Pulmonary artery endothelial cell (primary cell): ENCODE measurements at places on chromosomes 3 and 15.
A peak's percentile ranks its signal among the peaks of the same experiment; 100 is the strongest.

- DNase-seq, result no peak
These were observed 29.0 kb upstream of the SLC2A2 start for GRCh38 chr3:171055336-171056178.

- DNase-seq, result no peak
These were observed 92.6 kb downstream of the CHD2 start for GRCh38 chr15:92992720-92993119.

DNA sequence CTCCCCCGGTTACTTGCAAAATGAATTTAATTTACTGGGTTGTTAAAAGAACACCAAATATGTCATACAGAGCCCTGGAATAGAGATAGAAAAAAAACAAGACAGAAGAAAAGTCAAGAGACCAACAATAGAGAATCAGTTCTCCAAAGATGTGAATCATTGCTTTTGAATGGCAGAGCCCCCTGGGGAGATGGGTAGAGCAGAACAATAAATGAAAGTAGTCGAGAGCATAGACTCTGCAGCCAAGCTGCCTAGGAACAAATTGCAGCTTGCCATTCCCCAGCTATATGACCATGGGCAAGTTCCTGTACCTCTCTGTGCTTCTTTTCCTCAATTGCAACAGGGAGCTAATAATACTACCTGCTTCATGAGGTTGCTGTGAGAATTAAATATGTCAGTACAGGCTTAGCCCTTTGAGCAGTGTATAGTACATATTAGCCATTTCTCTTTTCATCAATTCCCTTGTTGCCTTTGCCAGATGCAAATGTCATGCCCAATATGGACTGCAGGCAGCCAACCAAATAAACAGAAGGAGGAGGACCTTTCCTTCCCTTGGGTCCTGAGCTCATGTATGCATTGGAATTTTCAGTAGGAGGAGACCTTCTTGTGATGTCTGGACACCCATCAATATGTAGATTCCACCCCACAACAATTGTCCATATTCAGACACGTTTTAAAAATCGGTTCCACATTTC lies 25.0 kb upstream of the BFSP2 start:
- DNase-seq, result no peak

GRCh38 chr3:179750720-179751328 lies 98.0 kb downstream of the USP13 start:
- DNase-seq, result no peak

DNA sequence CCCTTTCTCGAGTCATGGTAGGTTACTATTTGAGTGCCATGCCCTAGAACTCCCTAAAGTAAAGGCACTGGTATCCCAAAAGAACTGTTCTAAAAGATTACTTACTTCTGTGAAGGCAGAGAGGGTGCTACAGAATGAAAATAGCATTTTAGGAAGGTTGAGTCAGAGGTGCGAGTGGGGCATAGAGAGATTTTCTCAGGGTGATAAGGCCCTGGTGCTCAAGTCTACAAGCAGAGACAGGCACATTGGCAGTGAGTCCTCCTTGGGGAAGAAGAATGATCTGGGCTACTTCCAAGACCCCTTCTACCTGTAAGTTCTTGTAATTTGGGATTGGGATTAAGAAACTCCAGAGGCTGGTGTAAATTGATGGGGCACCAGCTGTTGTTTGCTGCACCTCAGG lies 96.7 kb downstream of the AKAP13 start:
- no peak for DNase-seq

GRCh38 chr3:46673151-46674030 lies 20.1 kb downstream of the ALS2CL start:
- no peak for DNase-seq

DNA sequence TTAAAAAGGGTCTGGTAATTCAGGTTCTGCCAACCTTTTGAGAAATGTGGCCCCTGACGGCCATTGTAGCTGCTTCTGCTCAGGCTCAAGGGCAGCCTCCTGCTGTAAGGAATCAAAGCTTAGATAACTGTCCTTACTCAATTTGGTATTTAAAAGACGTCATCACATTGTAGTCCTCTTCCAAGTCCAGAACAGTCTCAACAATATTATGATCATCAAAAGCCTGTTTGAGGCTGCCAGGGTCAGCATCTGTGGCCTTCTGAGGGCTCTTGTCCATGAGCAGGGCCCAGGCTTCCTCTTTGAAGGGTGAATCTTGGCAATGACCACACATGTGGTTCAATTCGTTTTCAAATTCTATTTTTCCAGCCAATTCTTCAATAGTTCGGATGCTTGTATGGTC lies 6.0 kb downstream of the C3orf62 start:
- no peak for DNase-seq

- peak; percentile 20 for DNase-seq
These were observed 5.8 kb upstream of the RPL29 start for GRCh38 chr3:52001443-52001974.

- no peak for DNase-seq
These were observed 22.1 kb downstream of the UBE3A start for GRCh38 chr15:25416693-25417092.

GRCh38 chr3:120763601-120764000 lies 21.1 kb downstream of the GTF2E1 start:
- DNase-seq, result no peak

GRCh38 chr15:79339588-79340314 lies 28.8 kb downstream of the TMED3 start:
- peak; percentile 5 for DNase-seq

GRCh38 chr15:50380089-50380488 lies 25.1 kb upstream of the GABPB1 start:
- DNase-seq, result no peak

DNA sequence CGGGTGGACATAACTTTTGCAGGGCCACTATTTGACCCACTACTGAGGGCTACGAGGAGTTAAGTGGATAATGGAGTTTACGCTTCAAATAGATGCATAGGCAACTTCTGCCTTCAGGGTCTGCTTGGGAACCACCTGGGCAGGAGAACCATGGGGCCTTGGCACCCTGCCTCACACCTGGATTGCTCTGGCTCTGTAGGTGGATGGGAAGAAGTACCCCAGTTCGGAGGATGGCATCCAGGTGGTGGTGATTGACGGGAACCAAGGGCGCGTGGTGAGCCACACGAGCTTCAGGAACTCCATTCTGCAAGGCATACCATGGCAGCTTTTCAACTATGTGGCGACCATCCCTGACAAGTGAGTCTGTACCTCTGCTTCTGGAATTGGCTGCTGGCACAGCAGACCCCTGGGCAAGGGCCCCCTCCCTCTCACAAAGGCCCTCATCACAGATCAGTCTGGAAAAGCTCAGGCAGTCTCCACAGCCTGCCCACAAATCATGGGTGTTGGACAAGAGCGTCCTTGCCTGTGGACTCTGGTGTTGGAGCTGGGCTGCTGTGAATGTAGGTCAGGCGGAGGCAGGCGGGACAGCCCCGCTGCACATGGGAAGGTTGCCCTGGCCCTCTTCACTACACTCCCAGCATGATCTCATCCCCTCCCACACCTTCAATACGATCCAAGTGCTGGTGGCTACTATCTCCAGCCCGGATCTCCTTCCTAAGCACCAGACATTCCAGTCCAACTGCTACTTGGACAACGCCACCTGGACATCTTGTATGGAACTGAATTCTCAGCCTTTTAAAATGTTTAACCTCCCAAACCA lies 46.7 kb downstream of the MESD start:
- DNase-seq, result no peak

DNA sequence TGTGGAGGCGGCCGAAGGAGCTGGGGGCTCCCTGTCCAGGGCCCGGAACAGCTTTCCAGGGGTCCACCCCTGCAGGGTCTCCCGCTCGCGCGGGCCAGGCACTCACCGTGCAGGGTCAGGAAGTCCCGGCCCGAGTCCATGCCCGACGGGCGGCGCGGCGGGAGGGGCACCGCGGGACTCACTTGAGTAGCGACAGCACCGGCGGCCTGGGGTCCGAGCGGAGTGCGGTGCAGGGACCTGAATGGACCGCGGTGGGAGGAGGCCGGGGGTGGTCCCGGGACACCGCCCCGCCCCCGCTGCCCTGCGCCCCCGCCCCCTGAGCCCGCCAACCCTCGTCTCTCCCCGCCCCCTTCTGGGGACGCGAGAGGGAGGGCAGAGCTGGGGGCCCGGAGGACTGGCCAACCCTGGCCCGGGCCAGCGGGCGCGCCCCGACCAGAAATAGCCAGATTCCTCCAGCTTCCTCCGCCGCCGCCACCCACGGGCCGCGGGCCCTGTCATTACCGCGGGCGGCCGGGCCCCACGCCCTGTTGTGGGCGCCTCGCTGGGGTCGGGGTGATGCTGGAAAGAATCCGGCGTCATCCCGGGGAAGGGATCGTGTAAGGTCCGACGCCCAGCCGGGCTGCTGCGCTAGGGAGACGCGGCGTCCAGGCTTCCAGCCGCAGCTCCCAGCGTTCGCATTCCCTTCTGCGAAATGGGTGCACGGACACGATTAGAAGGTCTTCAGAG lies at the start of gene PLCD1:
PLCD1 (minus strand) TSS at position 243 of the 726 bp plus-strand sequence; CDS start at position 140, 103 bp downstream.
- DNase-seq, result no peak

GRCh38 chr3:197523526-197523925 lies 32.2 kb downstream of the BDH1 start:
- DNase-seq, result no peak

DNA sequence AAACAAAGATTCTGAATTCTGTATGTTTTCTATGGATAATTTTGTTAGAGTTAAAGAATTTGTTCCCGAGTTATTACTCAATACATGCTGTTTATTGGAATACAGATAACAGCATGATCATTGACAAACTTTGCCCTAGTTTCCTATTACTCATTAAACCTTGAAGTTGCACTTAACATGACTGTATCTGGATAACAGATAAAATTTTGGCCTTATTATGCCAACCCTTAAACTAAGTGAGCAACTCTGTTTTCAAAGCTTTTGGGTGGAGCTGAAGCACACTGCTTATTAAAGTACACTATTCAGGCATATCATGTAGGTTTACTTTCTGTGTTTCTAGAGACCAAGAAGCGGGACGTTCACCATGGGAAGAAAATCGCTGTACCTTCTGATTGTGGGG lies at the start of gene AADAC:
AADAC (plus strand) TSS at position 318 of the 400 bp plus-strand sequence; CDS start at position 365, 47 bp downstream.
- no peak for DNase-seq

GRCh38 chr3:134392336-134392983 lies 18.2 kb upstream of the AMOTL2 start:
- no peak for DNase-seq

DNA sequence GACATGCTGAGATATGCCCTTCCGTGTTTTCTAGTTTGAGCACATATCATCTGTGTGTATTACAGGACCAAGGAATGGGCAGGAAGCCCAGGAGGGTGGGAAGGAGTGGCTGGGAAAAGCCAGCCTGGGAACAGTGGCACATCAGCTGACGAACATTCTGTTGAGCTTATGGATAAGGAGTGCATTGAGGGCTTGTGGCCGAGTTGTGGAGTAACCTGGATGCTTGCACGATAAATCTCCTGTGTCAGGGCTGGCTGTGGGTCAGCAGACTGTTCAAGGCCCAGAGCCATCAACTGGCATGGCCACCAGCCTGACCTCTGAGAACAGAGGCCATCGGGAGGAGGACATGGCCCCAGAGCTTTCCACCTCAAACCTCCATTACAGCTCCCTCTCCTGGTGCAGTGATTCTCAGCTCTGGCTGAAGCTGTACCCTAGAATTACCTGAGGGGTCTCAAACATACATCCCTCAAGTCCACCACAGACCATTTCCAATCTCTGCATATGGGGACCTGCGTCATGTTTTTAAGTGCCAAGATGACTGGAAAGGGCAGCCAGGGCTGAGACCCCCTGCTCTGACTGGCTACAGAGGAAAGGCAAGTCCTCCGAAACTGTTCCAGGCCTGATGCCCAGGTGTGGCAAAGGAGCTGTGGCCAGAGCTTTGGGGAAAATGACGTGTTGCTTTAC lies 4.8 kb upstream of the VILL start:
- DNase-seq, result no peak

DNA sequence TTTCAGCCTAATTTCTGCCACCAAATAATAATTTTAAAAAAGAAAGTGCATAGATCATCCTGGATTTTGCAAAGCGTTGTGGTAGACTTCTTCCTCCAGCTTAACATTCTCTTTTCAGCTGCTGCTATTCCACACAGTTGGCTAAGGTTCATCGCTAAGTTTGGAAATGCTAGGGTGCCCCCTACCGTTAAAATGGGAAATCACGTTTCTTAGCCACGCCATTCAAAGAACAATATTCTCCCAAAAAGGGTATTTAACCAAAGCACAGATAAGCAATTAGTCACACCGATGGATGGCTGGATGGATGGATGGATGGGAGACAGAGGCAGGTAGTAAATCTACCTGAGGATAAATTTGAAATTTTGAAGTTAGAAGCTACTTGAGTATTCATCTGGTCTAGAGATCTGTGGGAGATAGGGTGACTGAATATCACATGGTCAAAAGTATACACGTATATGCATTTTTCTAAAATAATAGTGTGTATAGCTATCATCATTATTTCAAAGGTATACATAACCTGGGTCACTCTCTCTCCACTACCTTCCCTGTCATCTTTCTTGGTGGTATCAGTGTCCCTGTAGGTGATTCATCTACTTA lies 67.2 kb downstream of the EFHB start:
- DNase-seq, result no peak

DNA sequence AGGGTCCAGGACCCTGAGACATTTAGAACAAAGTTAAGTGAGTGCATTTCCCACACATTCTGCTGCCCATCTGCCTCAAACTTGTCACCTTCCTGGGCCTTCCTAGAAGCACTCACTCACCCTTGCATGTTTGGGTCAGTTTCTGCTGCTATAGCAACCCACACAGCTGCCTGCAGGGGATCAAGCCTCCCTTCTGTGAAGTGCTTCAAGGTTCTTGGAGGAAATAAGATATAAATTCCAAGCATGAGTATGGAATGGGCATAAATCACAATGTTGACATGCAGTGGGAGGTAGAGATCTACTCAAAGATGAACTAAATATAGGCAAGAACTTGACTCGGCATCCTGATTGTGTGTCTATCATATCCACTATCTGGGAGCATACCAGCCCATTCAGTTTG lies 140.4 kb downstream of the SLC9A9 start:
- DNase-seq, result no peak

DNA sequence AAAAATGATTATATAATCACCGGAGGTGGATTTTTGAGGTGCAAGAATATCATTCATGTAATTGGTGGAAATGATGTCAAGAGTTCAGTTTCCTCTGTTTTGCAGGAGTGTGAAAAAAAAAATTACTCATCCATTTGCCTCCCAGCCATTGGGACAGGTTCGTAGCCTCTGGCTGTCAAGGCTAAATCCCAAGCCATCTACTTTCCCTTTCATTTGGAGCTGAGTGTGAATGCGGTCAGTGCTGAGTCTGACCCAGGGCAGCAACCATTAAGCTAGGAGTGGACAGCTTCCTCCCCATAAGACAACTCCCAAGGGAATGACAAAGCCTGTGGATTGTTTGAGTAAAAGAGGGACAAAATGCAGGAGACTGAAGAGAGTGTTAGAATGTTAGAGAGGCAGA lies 33.6 kb downstream of the PARP14 start:
- peak; percentile 26 for DNase-seq
